ENCODE measurements at places on chromosomes 16 and 17.

- no peak for DNase-seq
Observed at GRCh38 chr16:82638095-82638798, 11.5 kb downstream of the CDH13 start.

DNA sequence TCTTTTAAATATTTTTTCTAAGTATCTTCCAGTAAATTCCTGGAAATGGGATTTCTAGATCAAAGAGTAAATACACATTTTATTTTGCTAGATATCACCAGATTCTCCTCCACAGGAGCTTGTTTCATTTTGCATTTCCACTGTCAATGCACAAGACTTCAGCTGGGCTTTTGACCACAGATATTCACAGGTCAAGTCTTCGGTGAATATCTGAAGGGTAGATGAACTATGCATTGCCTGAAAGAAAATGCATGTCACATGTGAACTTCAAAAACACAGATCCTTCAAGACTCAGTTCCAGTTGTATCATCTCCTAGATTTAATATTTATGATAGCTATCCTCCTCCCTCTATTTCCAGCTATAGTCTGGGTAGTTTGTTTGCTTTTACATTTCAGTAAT lies 963.6 kb upstream of the GOT2 start:
- no peak for DNase-seq

GRCh38 chr17:83123896-83124801 lies 44.7 kb downstream of the METRNL start:
- DNase-seq: no peak

DNA sequence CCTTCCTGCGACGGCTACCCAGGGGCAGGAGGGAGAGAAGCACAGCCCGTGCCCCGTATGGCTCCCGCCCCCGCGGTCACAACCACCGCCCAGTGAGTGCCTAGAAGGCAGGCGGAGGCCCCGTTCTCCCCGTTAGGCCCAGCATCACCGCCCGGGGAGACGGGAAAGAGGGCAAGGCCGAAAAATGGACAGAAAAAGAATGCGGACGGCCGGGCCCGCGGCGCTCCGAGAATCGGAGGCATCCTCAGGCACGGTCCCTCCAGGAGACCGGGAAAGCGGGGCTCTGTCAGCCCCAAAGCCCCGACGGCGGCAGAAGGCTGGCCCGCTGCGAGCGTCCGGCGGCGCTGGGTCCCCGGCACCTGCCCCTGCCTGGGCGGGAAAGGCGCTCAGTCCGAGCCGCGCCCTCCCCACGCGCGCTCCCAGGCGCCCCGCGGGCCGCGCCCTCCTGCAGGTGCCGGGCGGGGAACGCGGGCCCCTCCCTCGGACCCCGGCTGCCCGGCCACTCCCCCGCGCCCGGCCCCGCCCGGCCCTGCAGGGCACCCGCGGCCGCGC lies 407 bp downstream of the MCRIP1 start:
- DNase-seq: no peak
